ENCODE measurements at places on chromosomes 6 and 20. TPM values are rescaled to one million over a fixed set of nuclear protein-coding genes. Genes with fewer than 3 reads are reported as not detected.
A peak's percentile ranks its signal among the peaks of the same experiment; 100 is the strongest.

GRCh38 chr6:121619987-121620740 is 184.7 kb downstream of the GJA1 start:
- no peak for DNase-seq
- H3K4me3 ChIP-seq: no peak overlapping the region
- no peaks in the 10 kb centered on the region for H3K36me3 ChIP-seq
- no peak overlapping the region for H3K27ac ChIP-seq

DNA sequence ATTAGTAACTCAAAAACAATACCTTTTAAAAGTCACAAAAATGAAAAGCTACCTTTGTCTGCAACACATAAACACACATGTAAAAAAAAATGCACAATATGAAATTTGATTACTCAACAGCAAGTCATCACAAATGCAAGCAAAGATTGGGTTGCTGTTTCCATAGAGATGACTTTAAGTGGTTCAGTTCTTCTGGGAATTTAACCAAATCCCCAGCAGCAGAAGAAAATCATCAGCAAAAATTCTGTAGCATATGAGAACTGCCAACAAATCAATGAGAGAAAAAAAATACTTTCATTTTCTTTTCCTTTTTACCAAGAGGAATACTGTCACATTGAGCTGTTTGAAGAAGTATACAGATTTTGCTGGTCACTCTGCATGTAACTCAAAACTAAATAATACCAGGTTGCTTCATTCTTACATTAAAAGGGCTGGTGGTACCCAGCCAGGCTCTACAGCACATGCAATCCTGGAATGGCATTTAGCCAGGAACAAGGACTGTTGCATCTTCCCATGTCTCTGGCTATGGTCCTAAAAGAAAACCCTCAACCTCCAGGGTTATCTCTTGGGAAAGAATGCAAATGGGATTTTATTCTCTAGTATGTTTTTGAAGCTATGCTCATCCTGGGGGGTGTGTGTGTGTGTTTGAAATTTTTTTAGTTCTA is 158.3 kb downstream of the OPRM1 start:
- no peak overlapping the region for H3K27ac ChIP-seq
- no peak overlapping the region for H3K4me3 ChIP-seq
- H3K36me3 ChIP-seq: no peaks in the 10 kb centered on the region
- DNase-seq: no peak

Gene SLC35D3
- total RNA-seq: not detected

Gene SMOC2
- total RNA-seq: 12.6 TPM

- no peaks in the 10 kb centered on the region for H3K4me1 ChIP-seq
- peak; percentile 48 for DNase-seq
- no peaks in the 10 kb centered on the region for H3K36me3 ChIP-seq
- H3K27me3 ChIP-seq: peaks cover 37% of the 10 kb centered on the region
- H3K4me3 ChIP-seq: no peak overlapping the region
These were observed 28.3 kb downstream of the COL20A1 start for GRCh38 chr20:63321148-63321831.

Gene LINC00237
- not detected for total RNA-seq

Measured in lower lobe of right lung (tissue), 2 donors.